Right cardiac atrium (tissue), 5 donors: ENCODE measurements at places on chromosomes 16 and 17. TPM values are rescaled to one million over a fixed set of nuclear protein-coding genes. Genes with fewer than 3 reads are reported as not detected.

Gene MILR1
- 5.0 TPM for total RNA-seq

- no peak for DNase-seq
These were observed 60.1 kb upstream of the NPEPPS start for GRCh38 chr17:47470836-47471235.

Gene KRTAP2-2
- not detected for total RNA-seq

Gene IGFBP4
- 159 TPM for total RNA-seq

- DNase-seq: no peak
These were observed 1.4 kb upstream of the KANSL1 start for GRCh38 chr17:46194393-46195216.

- no peak for DNase-seq
These were observed 10.3 kb upstream of the ASGR2 start for GRCh38 chr17:7124923-7125322.

GRCh38 chr17:13650096-13650675 lies 48.5 kb upstream of the HS3ST3A1 start:
- no peak for DNase-seq

Gene CRHR1
- not detected for total RNA-seq

DNA sequence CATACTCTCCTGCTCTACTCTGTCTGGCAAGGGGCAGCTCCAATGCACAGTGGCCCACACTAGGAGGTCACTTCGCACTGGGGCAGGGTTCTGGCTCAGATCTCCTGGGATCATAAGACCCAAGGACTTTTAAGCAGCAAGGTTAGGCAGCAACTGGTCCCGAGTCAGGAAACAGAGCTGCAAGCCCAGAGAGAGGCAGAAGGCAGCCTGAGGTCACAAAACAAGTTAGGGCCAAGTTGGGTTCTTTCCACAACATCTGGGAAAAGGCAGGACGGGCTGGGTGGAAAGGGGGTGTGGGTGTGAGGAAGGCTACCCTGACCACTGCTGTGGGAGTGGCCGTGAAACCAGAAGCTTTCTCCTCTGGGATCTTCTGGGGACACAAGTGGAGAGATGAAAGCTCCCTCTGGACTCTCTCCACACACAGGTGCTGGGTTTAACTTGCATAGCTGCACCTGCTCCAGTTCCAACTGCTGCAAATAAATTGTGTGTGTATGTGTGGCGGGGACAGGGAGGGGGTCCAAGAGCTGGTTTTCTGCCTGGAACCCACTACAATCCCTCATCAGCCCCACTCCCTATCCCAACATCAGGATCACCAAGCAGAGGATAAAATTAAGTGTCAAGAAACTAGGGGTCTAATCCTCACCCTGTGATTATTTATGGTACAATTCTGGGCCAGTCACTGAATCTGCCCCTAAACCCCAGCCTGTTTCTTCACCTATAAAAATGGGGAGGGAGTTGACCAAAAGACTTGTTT lies 8.0 kb upstream of the TSPOAP1 start:
- no peak for DNase-seq

Gene DYNLRB2
- total RNA-seq: not detected

DNA sequence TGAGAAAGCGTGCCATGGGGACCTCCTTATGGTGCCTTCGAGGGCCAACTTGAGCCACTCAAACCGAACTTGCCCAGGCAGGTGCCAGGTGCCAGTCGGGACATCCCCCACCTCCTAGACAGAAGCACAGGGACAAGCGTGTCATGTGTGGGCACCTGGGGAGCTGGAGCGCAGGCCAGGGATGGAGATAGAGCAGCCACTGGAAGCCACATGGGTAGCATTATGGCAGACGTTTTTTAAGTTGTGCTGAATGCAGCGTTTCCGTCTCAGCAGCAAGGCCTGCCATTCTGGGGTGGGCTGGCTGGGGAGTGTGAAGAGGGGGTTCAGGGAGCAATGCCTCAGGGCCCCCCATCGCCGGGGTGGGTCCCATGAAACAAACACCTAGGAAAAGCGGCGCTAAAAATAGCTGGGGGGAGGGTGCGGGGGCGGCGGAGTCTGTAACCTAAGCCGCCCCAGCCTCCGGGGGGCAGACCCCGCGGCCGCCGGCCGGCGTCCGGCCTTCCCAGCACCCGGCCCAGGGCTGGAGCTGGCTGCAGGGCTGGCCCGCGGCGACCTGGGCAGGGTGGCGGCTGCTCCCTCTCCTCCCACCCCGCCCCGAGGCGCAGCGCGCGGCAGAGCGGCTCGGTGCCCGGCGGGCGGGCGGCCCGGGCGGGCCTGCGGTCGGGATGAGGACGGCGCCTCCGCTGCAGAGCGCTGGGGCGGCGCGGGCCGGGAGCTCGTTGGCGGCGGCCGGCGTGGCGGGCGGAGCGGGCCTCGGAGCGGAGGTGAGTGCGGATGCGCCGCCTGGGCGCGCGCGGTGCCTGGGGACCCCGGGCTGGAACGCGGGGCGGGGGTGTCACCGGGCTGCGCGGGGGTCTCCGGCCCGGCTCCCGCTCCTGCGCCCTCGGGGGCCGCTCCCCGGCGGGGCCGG lies at the start of gene ZNF469:
Gene ZNF469 (plus strand): TSS at position 469 of the 910 bp plus-strand sequence. CDS start 44,512 bp downstream, outside the sequence.
- peak; percentile 74 for DNase-seq

DNA sequence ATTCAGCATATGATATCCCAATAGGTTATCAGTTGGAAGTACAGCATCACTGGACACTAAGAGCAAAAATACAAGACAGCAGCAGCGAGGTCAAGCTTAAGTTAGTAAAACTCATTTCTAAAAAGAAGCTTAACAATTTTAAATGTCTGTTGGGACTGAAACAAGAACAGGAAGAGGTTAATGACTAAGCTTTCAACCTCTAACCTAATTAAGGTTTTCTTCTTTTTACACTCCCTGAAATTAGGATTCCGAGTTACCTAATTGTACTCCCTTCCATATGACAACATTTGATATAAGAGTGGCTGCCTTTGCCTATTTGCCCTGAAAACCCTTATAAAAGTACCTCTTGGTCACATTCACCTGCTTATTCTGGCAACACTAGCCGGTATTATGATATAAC lies 34.3 kb downstream of the CPSF4L start:
- DNase-seq: no peak

DNA sequence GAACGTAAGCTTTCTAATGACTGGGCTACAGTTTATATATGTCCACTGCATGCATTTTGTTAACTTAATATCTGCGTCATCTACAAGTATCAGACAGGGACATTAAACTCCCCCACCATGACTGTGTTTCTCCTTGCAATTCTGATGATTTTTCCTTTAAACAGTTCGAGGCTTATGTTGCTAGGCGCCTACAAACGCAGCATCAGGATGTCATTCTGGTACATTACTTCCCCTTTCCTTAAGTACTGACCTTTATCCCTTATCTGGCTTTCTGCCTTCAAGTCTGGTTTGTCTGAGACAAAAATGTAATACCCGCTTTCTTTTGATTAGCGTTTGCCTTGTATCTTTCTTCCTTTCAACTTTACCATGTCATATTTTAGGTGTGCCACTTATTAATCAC lies 362.4 kb downstream of the SLC39A11 start:
- no peak for DNase-seq
